ENCODE measurements at places on chromosomes 12 and 14.

GRCh38 chr12:13950502-13950901 lies 30.9 kb downstream of the GRIN2B start:
- no peak for DNase-seq

- DNase-seq: no peak
Measured at GRCh38 chr12:106141452-106141851, 2.7 kb upstream of the NUAK1 start.

DNA sequence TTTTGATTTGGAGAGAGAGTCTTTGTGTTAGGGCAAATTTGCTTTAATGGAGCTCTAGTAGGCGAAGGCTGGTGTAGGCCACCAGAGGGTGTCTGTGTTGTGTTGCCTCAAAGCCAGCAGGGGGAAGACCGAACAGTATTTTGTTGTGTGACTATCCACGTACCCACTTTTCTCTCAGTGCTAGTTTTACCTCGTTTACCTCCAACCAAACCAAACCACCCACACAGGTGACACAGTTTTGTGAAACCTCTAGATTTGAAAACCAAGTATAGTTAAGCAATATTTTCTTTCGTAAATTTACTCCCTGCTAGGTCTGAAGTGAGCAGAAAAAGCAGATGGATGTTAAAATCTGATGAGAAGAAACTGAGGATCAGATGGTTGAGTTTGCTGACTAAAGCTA lies 36.3 kb upstream of the NPFF start:
- DNase-seq: peak; percentile 85

GRCh38 chr12:112836736-112837628 lies 45.4 kb downstream of the RPH3A start:
- no peak for DNase-seq

DNA sequence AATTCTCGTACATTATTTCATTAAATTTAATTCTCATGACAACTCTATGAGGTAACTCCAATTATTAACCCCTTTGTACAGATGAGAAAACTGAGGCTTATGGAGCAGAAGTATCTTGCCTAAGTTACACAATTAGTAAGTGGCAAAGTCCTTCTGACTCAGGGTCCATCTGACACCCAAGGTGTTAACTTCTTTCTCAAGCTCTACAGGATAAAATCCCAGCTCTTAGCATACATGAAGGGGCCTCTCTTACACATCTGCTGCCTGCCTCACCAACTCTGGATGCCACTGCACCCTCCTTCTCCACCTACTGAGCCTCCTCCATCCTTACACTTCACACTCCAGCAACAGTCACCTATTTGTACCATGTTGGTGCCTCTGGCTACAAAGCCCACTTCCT lies 4.3 kb upstream of the KRT72 start:
- DNase-seq: no peak

DNA sequence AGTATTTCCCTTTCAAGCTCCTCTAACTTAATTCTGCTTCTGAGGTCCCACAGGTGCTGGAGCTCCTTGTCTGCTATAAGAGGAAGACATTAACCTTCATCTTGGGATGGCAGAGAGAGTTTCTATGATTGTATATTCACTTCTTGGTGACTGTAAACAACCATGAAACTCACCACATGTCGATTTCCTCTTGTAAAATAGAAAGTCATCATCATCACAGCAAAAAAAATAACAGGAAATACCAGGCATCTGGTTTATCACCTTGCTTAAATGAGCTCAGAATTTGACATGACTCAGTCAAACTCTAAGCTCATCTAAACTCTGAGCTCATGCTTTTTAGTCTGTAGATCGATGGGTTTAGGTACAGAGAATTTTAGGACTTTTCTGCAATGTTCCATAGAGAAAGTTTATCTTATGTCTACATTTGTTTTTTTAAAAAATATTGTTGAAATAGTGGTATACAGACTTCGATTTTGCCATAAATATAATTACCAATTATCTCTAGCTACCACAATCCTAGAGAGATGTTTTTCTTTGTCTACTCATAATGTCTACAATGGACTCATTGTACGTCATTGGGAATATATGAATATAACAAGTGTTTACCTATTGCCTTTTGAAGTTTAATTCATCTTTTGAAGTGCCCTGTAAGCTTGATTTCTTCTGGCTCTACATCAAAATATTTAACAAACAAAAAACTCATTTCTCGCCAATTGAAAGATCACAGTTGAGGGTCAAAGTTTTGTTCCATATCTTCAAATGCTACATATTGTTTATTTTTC lies 58.4 kb downstream of the IGF1 start:
- no peak for DNase-seq

DNA sequence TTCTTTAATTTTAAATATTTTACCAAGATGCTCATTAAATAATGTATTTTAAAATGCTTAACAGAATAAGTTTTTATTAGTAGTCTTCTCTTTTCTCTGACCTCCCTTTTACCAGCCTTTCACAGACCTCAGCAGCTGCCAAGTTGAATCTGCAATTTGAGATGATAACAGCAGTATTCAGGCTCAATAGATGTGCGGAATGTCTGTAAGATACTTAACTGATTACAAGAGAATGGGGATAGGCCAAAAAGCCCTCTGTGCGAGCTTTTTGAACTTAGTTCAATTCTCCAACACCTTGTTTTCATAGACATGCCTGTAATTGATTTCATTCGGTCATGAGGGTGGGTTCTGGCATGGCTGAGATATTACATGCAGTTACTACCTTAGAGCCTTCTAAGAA lies 277.2 kb downstream of the TMTC2 start:
- DNase-seq: no peak

- peak; percentile 13 for DNase-seq
Measured at GRCh38 chr12:67025543-67026114, 243.5 kb upstream of the CAND1 start.

DNA sequence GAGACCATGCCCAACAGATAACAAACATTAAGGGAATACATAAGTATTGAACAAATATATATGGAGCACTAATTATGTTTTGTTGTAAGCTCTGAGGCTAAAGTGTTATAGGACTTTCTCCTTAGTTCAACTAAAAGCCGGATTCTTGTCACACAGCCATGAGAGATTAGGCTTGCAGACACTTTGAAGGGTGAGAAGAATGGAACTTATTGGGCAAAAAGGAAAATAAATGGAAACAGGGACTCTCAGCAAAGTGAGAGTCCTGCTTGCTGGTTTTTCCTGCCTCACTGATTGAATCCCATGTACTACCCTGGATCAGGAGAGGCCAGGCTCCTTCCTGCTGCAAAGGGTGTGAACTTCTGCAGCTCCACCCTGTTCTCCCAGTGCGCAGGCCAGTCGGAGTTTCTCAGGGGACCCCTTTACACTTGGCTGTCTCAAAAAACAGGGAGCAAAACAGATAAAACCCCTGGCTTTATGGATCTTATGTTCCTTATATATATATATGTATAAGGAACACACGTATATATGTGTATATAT lies 77.1 kb upstream of the FUT8 start:
- no peak for DNase-seq

DNA sequence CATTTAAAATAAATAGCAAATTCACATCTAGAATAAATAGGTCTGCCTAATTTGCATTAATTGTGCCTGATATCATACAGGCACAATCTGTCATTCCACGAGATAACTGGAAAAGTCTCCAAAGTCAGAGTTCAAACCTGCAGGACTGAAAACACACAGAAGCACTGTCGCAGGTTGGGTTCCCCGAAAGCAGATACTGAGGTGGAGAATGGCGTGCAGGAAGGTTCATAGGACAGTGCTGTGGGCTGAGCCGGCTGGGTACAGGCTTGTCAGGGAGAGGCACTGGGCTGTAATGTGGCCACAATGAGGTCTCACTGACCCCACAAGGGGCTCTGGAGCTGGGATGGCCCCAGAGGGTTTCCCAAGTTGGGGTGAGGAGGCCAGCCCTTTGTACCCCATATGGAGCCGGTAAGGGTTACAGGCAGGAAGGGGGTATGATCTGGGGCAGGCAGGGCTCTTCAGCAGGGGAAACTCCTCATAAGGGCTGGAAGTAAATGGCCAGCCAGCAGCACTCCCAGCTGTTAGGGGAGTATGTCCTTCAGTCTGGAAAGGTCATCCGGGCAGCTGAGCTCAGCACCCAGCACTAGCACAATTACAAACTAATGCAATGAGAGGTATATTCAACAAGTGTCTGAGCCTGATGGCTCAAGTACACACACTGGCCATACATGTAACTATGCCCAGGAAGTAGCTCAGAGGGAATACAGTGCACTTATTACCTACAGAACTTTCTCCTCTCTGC lies 68.5 kb downstream of the NT5DC3 start:
- DNase-seq: peak; percentile 15
